Upper lobe of left lung (tissue), 6 donors: ENCODE measurements at places on chromosomes 6 and 20. TPM values are rescaled to one million over a fixed set of nuclear protein-coding genes. Genes with fewer than 3 reads are reported as not detected.

GRCh38 chr6:20572288-20572687 is 38.0 kb downstream of the CDKAL1 start:
- no peak for DNase-seq
- no peaks in the 10 kb centered on the region for H3K27me3 ChIP-seq
- no peak overlapping the region for H3K4me3 ChIP-seq
- peaks cover 6% of the 10 kb centered on the region for H3K4me1 ChIP-seq

GMPR gene
- 23.3 TPM for total RNA-seq

C6orf132 gene
- total RNA-seq = 17.6 TPM

DNA sequence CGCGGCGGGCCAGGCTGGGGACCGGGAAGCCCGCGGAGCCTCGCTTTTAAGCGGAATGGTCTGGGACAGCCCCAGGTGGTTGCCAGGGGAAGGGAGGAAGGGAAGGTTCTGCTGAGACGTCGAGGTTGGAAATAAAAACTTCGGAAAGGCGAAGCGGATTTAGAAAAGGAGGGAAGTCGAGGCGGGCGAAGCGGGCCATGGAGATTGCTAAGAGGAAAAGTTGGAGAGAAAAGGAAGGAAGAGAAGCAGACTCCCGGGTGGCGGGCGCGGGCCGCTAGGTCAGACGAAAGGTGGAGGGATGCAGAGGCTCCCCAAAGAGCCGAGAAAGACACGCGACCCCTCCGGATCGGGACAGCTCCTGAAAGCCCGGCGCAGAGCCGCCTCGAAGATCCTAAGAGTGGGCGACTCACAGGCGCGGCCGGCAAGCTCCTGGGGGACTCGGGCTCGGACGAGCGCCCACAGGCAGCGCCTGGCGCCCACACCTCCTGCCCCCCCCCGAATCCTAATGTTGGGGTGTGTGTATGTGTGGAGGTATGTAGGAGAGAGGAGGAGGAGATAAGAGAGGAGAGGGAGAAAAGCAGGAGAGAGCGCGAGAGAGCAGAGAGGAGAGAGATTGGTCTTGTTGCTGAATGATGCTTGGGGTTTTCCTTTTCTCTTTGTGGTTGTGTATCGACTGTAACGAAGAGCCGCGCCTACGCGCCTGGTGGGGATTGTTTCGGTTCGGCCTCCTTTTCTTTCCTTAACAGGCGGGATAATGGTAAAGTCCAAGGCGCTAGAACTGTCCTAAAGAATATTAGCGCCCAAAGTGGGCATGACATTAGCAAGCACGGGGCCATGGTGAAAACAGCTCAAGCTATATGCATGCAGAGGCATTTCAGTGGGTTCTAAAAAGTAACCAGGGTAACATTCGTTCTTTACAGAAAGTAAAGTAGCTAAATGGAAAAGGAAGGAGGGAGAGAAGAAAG is 1.5 kb downstream of the TFAP2B start:
- no peak overlapping the region for H3K27ac ChIP-seq
- H3K4me3 ChIP-seq = peak overlapping the region; percentile 16
- no peaks in the 10 kb centered on the region for H3K36me3 ChIP-seq
- no peak for DNase-seq
- peaks cover 13% of the 10 kb centered on the region for H3K4me1 ChIP-seq

GRCh38 chr6:164507206-164507940 is 802.0 kb downstream of the C6orf118 start:
- no peak overlapping the region for H3K4me3 ChIP-seq
- H3K27me3 ChIP-seq = no peaks in the 10 kb centered on the region
- H3K4me1 ChIP-seq = no peaks in the 10 kb centered on the region

- no peaks in the 10 kb centered on the region for H3K27me3 ChIP-seq
- no peak overlapping the region for H3K27ac ChIP-seq
- no peaks in the 10 kb centered on the region for H3K36me3 ChIP-seq
- DNase-seq = no peak
- no peak overlapping the region for H3K4me3 ChIP-seq
Measured at GRCh38 chr6:75409928-75410327, 83.7 kb downstream of the FILIP1 start.

DNA sequence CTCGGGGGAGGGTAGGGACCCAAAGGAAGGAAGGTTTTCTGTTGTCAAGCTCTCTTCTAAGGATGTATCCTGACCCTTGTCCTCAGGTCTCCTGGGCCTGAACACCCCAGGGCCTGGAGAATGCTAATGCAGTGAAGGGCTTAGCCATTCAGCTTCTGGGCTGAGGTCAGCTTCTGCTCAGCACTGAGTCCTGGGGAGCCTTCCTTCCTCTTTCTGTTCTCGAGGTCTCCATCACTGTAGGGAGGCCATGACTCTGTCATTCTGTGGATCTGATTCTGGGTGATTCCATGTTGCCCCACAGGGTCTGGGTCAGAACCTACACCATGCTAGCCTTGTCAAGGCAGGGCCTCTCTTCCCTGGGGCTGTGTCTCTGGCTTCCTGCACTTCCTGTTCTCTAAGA is 712.7 kb downstream of the DHX35 start:
- DNase-seq = no peak
- no peaks in the 10 kb centered on the region for H3K4me1 ChIP-seq
- no peak overlapping the region for H3K4me3 ChIP-seq
- H3K27ac ChIP-seq = no peak overlapping the region

DNA sequence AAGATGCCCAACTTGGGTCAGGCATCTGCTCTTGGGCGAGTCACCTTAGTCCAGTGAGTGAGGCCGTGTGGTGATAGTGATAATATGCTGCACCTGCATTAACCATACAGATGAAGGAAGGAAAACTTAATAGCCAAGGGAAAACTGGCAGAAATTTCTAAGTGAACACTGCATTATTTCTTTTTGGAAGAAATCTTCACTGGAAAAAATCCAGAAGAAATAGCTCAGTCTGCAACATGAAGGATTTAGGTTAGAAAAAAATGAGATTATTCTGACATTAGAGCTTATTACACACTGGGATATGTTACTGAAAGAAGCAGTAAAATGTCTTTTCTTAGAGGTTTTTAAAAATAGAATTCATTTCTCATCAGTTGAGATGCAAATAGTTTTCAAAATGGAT is 947.3 kb downstream of the KIF16B start:
- H3K36me3 ChIP-seq = no peaks in the 10 kb centered on the region
- no peaks in the 10 kb centered on the region for H3K4me1 ChIP-seq
- H3K27ac ChIP-seq = no peak overlapping the region
- DNase-seq = no peak
- no peaks in the 10 kb centered on the region for H3K27me3 ChIP-seq
- no peak overlapping the region for H3K4me3 ChIP-seq

SLC22A23 gene
- total RNA-seq = 32.1 TPM

DNA sequence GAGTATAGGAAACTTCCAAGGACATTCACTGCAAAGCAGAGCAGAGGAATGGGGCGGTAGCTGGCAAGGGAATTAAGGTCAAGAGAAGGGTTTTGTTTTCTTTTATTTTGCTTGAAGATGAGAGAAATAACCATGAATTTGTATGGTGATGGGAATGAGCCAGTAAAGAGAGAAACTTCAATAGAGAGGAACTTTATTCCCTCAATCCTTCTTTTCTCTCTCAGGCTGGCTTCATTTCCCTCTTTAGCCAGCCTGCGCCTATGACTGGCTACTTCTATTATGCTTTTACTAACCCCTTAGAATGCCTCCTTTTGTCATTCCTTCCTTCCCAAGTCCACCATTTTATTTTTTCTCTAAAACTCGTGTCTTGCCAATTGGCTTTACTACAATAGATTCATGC is 101.4 kb upstream of the CEP85L start:
- no peaks in the 10 kb centered on the region for H3K36me3 ChIP-seq
- DNase-seq = no peak
- H3K4me3 ChIP-seq = no peak overlapping the region
- H3K27ac ChIP-seq = no peak overlapping the region
- no peaks in the 10 kb centered on the region for H3K27me3 ChIP-seq
- H3K4me1 ChIP-seq = peaks cover 5% of the 10 kb centered on the region

GRCh38 chr6:142943711-142944123 is 1.3 kb downstream of the HIVEP2 start:
- no peak for DNase-seq
- peaks cover 13% of the 10 kb centered on the region for H3K4me1 ChIP-seq
- H3K4me3 ChIP-seq = peak overlapping the region; percentile 84
- H3K36me3 ChIP-seq = no peaks in the 10 kb centered on the region
- H3K27me3 ChIP-seq = no peaks in the 10 kb centered on the region
- H3K27ac ChIP-seq = peak overlapping the region; percentile 100

AIG1 gene
- total RNA-seq = 25.9 TPM

GRCh38 chr6:81590314-81590691 is 162.2 kb downstream of the TENT5A start:
- no peak overlapping the region for H3K4me3 ChIP-seq
- no peaks in the 10 kb centered on the region for H3K36me3 ChIP-seq

DNA sequence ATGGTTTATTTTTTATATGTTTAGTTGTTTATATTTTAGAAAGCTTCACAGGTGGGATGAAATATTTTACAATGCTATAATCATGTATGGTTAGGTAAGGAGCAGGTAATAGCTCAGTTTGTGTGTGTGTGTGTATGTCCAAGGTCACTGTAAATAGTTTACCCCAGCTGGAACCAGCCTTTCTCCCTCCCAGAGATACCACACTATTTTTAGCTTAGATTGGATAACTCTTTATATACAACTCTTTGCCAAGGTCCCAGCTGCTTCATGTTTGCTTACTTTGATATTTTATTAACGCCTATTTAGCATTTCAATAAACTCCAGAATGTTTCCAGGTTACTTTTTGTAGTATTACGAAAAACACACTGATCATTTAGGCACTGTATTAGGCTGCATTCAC is 1.8 kb upstream of the PEX7 start:
- peaks cover 9% of the 10 kb centered on the region for H3K4me1 ChIP-seq
- H3K27ac ChIP-seq = no peak overlapping the region
- H3K27me3 ChIP-seq = no peaks in the 10 kb centered on the region
- H3K36me3 ChIP-seq = no peaks in the 10 kb centered on the region
- DNase-seq = no peak

GRCh38 chr20:8693709-8694108 is 375.2 kb upstream of the PLCB4 start:
- H3K27ac ChIP-seq = no peak overlapping the region
- no peak overlapping the region for H3K4me3 ChIP-seq
- no peaks in the 10 kb centered on the region for H3K27me3 ChIP-seq
- no peaks in the 10 kb centered on the region for H3K4me1 ChIP-seq
- H3K36me3 ChIP-seq = no peaks in the 10 kb centered on the region
- no peak for DNase-seq

RPRD1B gene
- total RNA-seq = 29.5 TPM

DNA sequence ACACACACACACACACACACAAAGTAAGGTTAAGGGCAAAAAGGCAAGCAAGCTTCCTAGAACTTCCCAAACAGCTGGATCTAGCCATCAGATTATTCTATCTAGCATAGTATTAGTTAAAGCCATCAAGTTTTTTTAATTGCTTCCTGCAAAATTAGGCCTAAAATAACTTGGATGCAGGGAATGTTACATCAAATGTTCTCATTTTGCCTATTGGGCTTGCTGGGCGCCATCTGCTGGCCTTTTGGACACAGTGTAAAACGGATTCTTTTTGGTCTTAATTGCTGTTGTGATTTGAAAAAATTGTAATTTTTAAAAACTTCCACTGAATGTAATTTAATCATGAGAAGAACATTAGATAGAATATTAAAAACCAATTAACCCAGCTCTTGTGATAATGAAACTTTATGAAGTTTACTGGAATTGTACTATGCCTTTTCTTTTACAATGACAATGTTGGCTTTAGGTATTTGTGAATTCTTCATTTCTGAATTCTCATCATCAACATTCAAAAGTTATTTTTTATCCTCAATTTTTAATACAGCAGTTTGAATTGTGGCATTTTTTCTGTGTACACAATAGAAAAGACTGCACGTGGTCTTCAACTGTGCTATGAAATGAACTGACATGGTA is 6.8 kb downstream of the MKKS start:
- no peak overlapping the region for H3K27ac ChIP-seq
- H3K4me1 ChIP-seq = peaks cover 12% of the 10 kb centered on the region
- no peak overlapping the region for H3K4me3 ChIP-seq
- peak; percentile 45 for DNase-seq
- H3K27me3 ChIP-seq = no peaks in the 10 kb centered on the region

DNA sequence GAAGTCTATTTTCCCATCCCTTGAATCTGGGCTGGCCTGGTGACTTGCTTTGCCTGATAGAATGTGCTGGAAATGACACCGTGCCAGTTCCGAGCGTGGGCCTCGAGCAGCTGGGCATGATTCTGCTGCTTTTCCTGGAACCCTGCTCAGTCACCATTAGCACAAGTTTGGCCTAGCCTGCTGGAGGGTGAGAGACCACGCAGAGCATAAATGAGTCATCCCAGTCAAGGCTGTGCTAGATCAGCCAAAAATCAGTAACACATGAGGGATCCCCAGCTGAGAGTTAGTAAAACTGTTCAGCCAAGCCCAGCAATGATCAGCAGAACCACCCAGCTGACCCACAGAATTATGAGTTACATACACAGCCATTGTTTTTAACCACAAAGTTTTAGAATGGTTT is 74.8 kb upstream of the TOP1 start:
- no peaks in the 10 kb centered on the region for H3K4me1 ChIP-seq
- no peak overlapping the region for H3K4me3 ChIP-seq
- DNase-seq = no peak
- no peaks in the 10 kb centered on the region for H3K27me3 ChIP-seq

KCNG1 gene
- total RNA-seq = 0.17 TPM
